ENCODE measurements at places on chromosomes 2 and 18. TPM values are rescaled to one million over a fixed set of nuclear protein-coding genes. Genes with fewer than 3 reads are reported as not detected.

DNA sequence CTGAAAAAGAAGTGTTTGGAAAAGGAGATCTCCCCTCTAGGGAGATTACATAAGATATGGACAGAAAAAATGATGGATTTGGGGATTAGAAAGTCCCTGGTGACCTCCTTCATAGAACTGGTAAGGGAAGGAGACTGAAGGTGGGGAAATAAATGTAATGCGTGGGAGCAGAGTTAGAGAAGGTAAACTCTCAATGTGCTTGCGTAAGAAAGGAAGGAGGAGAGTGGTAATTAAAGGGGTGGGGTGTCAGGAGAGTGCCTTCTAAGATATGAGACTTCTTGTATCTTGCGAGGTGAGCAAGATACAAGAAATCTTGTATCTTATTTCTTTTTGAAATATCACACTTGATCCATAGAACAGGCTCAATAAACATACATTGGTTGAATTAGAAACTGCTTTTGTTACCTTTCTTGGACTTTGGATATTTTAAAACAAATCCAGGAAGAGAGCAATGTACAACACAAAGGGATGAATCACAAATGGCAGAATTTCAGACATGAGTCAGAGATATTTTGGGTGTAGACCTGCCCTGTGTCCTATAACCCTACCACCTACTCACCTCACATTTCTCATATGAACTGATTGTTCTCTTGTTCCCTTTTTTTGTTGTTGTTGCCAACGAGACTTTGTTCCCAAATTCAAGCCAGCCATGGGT lies 342.4 kb downstream of the INSIG2 start:
- no peaks in the 10 kb centered on the region for H3K27me3 ChIP-seq
- no peaks in the 10 kb centered on the region for H3K4me1 ChIP-seq
- H3K4me3 ChIP-seq, result no peak overlapping the region
- H3K36me3 ChIP-seq, result no peaks in the 10 kb centered on the region

- H3K4me3 ChIP-seq, result no peak overlapping the region
- DNase-seq, result no peak
- H3K4me1 ChIP-seq, result peaks cover 4% of the 10 kb centered on the region
- no peak overlapping the region for H3K27ac ChIP-seq
- no peaks in the 10 kb centered on the region for H3K27me3 ChIP-seq
Observed at GRCh38 chr2:231359948-231360347, 35.6 kb upstream of the B3GNT7 start.

DNA sequence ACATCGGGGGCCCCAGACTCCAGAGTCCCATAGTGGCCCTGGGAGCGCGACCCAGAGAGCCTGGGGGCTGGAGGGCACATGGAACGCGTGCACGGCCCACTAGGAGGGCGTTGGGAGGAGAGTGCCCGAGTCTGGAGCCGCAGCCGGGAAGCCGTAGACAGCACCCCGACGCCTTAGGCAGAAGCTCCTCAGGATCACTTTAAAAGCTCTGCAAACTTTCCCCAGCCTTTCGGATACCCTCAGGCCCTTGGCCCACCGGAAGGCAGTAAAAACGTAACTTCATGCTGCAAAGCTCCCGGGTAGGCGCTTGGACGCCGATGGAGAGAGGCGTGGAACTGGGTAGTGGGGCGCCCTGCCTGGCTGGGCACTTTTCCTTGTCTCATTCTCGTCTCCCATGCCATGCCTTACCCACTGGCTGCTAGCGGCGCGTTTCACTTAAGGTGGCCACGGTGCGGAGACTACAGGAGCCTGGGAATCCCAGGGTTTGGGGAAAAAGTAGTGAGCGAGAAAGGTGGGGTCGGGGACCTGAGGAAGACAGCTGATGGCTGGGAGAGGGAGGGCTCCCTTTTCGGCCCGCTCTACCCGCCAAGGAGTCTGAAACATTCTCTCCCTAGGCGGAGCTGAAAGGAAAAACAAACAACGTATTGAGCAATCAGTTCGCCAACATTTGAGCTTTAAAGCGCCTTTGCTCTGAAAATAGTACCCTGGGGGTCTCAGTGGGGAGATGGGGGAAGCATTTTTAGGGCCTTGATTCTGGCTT lies 141.8 kb downstream of the MEIS1 start:
- H3K4me1 ChIP-seq, result peaks cover 25% of the 10 kb centered on the region
- H3K27me3 ChIP-seq, result peaks cover 49% of the 10 kb centered on the region
- no peaks in the 10 kb centered on the region for H3K36me3 ChIP-seq
- DNase-seq, result no peak
- no peak overlapping the region for H3K27ac ChIP-seq

DNA sequence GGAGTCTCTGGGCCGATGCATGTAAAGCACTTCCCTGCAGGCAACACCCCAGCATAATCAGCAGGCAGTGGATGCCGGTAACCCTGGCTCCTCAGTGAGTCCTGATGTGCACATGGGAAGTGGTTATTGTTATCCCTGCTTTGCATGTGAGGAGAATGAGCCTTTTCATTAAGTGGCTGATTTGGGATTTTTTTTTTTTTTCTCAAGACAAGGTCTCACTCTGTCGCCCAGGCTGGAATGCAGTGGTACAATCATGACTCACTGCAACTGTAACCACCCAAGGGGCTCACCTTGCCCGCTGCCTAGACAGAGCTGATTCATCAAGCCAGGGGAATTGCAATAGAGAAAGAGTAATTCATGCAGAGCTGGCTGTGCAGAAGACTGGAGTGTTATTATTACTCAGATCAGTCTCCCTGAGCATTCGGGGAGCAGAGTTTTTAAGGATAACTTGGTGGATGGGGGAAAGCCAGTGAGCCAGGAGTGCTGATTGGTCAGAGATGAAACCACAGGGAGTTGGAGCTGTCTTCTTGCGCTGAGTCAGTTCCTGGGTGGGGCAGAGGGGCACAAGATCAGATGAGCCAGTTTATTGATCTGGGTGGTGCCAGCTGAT lies 95.4 kb downstream of the SOCS6 start:
- H3K27ac ChIP-seq, result peak overlapping the region; percentile 75
- H3K4me1 ChIP-seq, result peaks cover 16% of the 10 kb centered on the region
- no peaks in the 10 kb centered on the region for H3K27me3 ChIP-seq
- H3K4me3 ChIP-seq, result peak overlapping the region; percentile 2
- H3K36me3 ChIP-seq, result no peaks in the 10 kb centered on the region
- DNase-seq, result peak; percentile 92

The XDH gene
- total RNA-seq, result 2.2 TPM

The ARHGAP15 gene
- total RNA-seq, result not detected

- no peaks in the 10 kb centered on the region for H3K36me3 ChIP-seq
- H3K27ac ChIP-seq, result peak overlapping the region; percentile 83
- no peaks in the 10 kb centered on the region for H3K27me3 ChIP-seq
Observed at GRCh38 chr2:126658905-126659561, 3.1 kb downstream of the GYPC start.

GRCh38 chr2:47046271-47046670 lies 108.8 kb downstream of the STPG4 start:
- no peak overlapping the region for H3K27ac ChIP-seq
- no peaks in the 10 kb centered on the region for H3K27me3 ChIP-seq
- DNase-seq, result no peak
- no peak overlapping the region for H3K4me3 ChIP-seq
- peaks cover 29% of the 10 kb centered on the region for H3K4me1 ChIP-seq
- peaks cover 5% of the 10 kb centered on the region for H3K36me3 ChIP-seq

The LRRC30 gene
- total RNA-seq, result not detected

DNA sequence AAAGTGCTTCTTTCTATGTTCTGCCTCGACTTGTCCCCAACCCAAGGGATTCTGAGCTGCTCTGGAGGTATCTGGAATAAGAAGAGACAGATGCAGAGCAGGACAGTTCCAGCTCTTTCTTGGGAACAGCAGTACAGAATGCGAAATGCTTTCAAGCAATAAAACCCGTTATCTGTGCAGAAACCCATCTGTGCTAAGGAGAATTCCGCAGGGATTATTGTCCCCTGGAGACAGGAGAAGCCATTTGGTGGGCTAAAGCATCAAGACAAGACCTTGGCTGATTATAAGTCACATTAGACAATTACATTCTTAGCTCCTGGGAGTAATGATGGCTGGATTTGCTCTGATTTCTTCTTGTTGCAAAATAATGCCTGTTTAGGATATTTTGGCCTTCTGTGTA lies 185.4 kb upstream of the GLI2 start:
- H3K27ac ChIP-seq, result no peak overlapping the region
- H3K36me3 ChIP-seq, result no peaks in the 10 kb centered on the region
- peaks cover 29% of the 10 kb centered on the region for H3K4me1 ChIP-seq
- no peak for DNase-seq
- H3K27me3 ChIP-seq, result peaks cover 30% of the 10 kb centered on the region
- H3K4me3 ChIP-seq, result no peak overlapping the region

The SERPINB2 gene
- total RNA-seq, result 0.60 TPM

GRCh38 chr18:79642626-79643025 lies 37.0 kb upstream of the CTDP1 start:
- no peaks in the 10 kb centered on the region for H3K4me1 ChIP-seq
- no peak overlapping the region for H3K27ac ChIP-seq
- H3K27me3 ChIP-seq, result peaks cover 19% of the 10 kb centered on the region
- no peak overlapping the region for H3K4me3 ChIP-seq

- no peak for DNase-seq
- no peaks in the 10 kb centered on the region for H3K27me3 ChIP-seq
- H3K27ac ChIP-seq, result no peak overlapping the region
- no peak overlapping the region for H3K4me3 ChIP-seq
Observed at GRCh38 chr2:231693956-231694355, 14.4 kb upstream of the PTMA start.

DNA sequence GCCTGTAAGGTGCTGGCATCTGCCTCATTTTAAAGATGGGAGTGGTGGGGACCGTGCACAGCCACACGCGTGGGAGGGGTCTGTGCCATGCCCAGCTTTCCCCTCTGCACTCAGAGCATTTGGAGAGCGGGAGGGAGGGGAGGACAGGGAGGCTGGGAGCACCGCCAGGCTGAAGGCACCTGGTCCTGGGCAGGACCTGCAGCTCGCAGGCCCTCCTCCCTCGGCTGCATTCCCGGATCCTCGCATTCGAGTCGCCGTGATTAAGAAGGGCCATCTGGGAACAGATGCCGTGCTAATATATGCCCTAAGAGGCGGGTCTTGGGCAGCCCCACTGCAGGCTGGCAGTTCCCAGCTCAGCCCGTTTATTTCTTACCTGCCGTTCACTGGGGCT lies 84.0 kb downstream of the PTGR3 start:
- H3K27ac ChIP-seq, result no peak overlapping the region
- no peak overlapping the region for H3K4me3 ChIP-seq
- no peak for DNase-seq
- no peaks in the 10 kb centered on the region for H3K36me3 ChIP-seq
- no peaks in the 10 kb centered on the region for H3K4me1 ChIP-seq

DNA sequence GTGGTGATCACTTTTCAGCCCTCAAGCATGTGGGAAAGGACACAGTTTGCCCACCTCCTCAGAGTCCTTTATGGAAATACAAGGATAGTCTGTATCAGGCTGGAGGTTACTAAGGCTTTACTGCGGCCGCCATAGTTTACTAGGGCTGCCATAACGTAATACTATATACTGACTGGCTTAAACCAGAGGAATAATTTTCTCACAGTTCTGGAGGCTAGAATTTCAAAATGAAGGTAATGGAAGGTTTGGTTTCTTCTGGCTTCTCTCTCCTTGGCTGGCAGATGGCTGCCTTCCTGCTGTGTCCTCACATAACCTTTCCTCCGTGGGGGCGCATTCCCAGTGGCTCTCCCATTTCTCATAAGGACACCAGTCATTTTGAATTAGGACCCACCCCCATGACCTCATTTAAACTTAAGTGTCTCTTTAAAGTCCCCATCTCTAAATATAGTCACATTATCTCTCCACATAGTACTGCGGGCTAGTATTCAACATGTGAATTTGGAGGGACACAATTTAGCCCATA lies 12.5 kb upstream of the ATIC start:
- no peak for DNase-seq
- no peak overlapping the region for H3K27ac ChIP-seq
- H3K36me3 ChIP-seq, result no peaks in the 10 kb centered on the region
- H3K4me1 ChIP-seq, result no peaks in the 10 kb centered on the region
- no peaks in the 10 kb centered on the region for H3K27me3 ChIP-seq

The TIGD1 gene
- 6.7 TPM for total RNA-seq

GRCh38 chr2:15042801-15043217 lies 410.3 kb downstream of the LRATD1 start:
- H3K27ac ChIP-seq, result no peak overlapping the region
- no peaks in the 10 kb centered on the region for H3K36me3 ChIP-seq
- no peaks in the 10 kb centered on the region for H3K27me3 ChIP-seq
- DNase-seq, result peak; percentile 88
- peaks cover 7% of the 10 kb centered on the region for H3K4me1 ChIP-seq

- peak overlapping the region; percentile 67 for H3K27ac ChIP-seq
- H3K4me3 ChIP-seq, result no peak overlapping the region
- H3K27me3 ChIP-seq, result no peaks in the 10 kb centered on the region
- no peaks in the 10 kb centered on the region for H3K36me3 ChIP-seq
- no peak for DNase-seq
- peaks cover 47% of the 10 kb centered on the region for H3K4me1 ChIP-seq
Observed at GRCh38 chr2:20487392-20488174, 40.7 kb downstream of the RHOB start.

GRCh38 chr2:42510191-42510590 lies 16.4 kb upstream of the KCNG3 start:
- no peak overlapping the region for H3K4me3 ChIP-seq
- no peak for DNase-seq
- no peak overlapping the region for H3K27ac ChIP-seq
- no peaks in the 10 kb centered on the region for H3K36me3 ChIP-seq
- no peaks in the 10 kb centered on the region for H3K27me3 ChIP-seq

DNA sequence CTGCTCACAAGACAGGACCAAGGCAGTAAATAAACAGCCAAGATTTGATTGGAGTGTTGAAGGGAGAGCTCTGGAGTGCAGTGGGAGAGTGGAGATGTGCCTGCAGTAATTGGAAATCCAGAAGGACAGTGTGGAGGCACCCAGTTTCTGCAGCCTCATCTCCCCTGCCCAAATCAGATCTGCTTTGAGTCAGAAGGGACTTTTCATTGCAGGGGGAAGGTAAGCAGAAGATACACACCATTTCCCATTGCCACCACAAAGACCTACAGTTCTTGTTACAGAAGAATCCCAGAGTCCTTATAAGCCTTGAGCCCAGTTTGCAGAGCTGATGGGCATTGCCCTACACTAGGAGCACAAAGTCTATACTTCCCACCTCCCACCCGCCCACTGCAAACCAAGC lies 27.2 kb upstream of the GCFC2 start:
- H3K4me1 ChIP-seq, result no peaks in the 10 kb centered on the region
- H3K36me3 ChIP-seq, result no peaks in the 10 kb centered on the region
- H3K27ac ChIP-seq, result no peak overlapping the region

- no peaks in the 10 kb centered on the region for H3K27me3 ChIP-seq
- no peak overlapping the region for H3K4me3 ChIP-seq
- no peak for DNase-seq
- H3K27ac ChIP-seq, result no peak overlapping the region
Observed at GRCh38 chr2:56898986-56899385, 715.2 kb downstream of the CCDC85A start.

Measured in astrocyte (in vitro differentiated cells and primary cell).